ENCODE measurements at places on chromosomes 16 and 17.

DNA sequence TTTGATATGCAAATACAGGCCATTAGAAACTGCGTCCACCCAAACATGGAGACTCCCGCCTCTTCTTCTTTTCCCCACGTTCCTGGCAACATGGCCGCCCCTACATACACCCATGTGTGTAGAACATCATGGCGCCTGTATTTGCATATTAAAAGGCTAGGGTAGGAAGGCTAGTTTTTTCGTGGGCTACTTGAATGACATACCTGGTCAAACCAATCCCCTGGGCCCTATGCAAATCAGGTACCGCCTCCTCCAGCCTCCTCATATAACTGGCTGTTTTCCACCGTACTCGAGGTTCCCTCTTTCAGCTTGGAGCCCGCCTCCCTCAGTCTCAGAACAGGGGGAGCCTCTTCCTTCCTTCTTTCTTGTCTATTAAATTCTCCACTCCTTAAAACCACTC lies 840 bp upstream of the CD300LB start:
- peak; percentile 74 for DNase-seq

GRCh38 chr17:4540224-4540651 lies 14.9 kb downstream of the MYBBP1A start:
- DNase-seq = no peak

DNA sequence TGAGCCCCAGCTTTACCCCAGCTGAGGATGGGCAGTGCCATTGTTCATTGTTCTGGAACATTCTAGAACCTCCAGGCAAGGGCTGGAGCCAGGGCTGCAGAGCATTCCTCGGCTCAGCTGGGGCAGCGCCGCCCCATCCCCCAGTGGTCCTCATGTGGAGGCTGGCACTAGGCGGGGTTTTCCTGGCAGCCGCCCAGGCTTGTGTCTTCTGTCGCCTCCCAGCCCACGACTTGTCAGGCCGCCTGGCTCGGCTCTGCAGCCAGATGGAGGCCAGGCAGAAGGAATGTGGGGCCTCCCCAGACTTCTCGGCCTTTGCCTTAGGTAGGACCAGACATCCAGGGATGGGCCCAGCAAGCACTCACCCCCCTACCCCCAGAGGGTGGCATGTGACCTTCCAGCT lies at the start of gene TMEM95:
Gene TMEM95 (plus strand): TSS at position 104 of the 400 bp plus-strand sequence. CDS start 49 bp downstream, at position 153.
- DNase-seq = no peak

DNA sequence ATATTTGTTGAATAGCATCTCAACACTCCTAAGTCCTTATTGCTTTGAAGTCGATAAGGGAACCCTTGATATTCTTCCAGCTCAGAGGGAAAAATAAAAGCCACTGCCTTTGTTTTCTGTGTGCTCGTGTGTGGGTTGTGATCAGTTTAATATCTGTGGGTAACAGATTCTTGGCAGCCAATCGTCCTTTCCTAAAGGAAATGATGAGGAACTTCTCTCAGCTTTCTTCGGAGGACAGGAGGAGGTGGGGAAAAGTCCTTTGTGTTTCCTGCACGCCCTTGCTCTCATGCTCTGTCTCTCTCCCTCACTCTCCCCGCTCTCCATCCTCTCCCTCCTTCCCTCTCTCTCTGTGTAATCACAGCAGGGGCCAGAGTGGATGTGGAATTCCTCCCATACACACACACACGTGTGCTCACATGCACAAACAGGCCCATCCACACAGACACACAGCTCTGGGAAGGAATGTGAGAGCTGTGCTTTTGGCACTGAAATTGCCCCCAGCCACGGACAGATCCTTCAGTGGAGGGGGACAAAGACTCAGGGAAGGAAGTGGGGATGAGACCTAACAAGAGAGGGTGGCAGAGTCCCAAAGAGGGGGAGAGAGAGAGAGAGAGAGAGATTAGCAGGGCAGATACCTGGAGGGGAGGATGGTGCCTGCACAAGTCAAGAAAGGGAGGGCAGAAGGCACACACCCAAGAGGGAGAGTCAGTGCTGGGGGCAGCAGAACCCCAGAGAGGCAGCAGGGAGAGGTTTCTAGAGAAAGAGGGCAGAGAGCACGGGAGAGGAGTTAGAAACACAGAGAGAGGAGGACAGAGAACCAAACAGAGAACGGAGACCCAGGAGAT lies 83.5 kb upstream of the PLCG2 start:
- DNase-seq = no peak

- DNase-seq = no peak
These were observed 12.4 kb downstream of the MSLN start for GRCh38 chr16:772959-773358.

GRCh38 chr16:3949287-3949686 lies 68.8 kb upstream of the CREBBP start:
- no peak for DNase-seq

- no peak for DNase-seq
These were observed 8.2 kb downstream of the SPNS2 start for GRCh38 chr17:4506892-4507291.

GRCh38 chr17:30908717-30909420 lies 2.8 kb upstream of the TEFM start:
- DNase-seq = no peak

DNA sequence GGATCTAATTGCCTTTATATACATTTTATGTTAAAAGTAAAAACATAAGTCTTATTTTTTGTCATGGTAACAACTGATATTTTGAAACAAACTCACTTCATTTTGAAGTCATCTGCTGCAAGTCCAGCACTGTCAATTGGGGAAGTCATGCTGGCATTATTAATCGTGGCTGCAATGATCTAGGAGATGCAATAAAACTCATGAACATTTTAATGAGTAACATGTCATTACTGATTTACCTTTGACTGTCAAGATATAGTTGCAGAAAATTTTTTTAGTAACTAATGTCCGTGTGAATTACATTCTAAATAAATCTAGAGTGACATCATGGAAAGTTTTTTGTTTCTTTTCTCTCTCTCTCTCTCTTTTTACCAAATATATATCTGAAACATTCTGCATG lies 17.3 kb upstream of the KRT24 start:
- DNase-seq = no peak

DNA sequence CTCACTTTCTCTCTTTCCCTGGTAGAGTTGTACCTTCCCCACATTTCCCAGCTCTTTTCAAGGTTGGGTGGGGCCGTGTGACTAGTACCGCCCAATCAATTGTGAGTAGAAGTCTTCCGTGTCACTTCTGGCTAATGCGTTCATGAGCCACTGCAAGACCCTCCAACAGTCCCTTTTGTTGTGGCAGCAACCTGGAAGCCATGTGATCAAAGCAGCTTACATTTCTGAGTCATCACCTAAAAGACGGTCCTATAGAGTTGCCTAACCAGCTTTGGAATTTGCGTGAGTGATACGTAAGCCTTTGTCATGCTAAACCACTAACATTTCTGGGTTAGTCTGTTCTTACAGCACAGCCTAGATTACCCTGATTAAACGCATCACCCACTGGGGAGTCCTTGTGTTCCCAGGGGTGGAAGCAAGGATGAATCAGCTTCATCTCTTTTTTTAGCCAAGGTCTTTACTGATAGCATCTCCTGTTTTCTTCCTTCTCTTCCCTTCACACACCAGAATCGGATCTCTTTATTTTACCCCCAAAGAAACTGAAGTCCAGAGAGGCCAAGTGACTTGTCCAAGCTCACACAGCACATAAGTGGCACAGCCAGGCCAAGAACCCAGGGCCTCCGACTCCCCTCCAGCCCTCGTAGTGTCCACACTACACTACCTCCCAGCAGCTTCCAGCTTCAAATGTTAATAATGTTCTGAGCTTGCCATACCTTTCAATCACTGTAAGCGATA lies 366.3 kb upstream of the XYLT1 start:
- DNase-seq = no peak

- no peak for DNase-seq
These were observed 92.4 kb downstream of the CBLN1 start for GRCh38 chr16:49189286-49189685.

DNA sequence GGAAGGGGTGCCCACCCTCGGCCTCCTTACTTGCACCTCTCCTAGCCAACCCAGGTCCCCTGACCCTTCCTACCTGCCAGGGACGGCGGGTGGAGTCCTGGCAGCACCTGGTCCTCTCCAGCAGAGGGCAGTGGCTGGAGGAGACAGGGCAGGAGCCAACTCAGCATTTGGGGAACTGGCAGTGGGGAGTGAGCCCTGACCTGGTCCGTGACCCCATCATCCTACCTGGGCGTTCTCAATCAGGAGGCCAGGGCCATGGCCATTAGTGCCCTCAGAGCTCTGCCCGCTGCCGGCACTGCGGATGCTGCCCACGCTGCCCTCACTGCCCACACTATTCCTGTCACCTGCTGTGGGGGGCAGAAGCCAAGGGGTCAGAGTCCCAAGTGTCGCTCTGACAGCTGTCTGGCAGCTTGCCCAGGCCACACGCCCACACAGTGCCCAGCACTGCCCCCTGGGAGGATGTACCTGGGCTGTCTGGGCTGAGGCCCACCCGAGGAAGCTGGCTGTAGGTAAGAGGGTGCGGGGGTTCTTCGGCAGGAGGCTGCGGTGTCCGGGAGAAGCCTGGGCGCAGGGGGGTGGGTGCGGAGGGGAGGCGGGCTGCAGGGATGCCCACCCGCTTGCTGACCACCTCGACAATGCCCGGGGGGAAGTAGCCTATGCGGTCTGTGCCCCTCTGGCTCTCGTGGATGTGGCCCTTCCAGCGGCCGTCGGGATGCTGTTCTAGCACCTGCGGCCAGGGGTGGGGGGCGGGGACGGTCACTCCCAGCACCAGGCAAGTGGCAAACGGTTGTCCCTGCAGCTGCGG lies 10.8 kb downstream of the CASKIN2 start:
- peak; percentile 59 for DNase-seq

- DNase-seq = no peak
These were observed 62.4 kb downstream of the STX8 start for GRCh38 chr17:9513266-9513665.

DNA sequence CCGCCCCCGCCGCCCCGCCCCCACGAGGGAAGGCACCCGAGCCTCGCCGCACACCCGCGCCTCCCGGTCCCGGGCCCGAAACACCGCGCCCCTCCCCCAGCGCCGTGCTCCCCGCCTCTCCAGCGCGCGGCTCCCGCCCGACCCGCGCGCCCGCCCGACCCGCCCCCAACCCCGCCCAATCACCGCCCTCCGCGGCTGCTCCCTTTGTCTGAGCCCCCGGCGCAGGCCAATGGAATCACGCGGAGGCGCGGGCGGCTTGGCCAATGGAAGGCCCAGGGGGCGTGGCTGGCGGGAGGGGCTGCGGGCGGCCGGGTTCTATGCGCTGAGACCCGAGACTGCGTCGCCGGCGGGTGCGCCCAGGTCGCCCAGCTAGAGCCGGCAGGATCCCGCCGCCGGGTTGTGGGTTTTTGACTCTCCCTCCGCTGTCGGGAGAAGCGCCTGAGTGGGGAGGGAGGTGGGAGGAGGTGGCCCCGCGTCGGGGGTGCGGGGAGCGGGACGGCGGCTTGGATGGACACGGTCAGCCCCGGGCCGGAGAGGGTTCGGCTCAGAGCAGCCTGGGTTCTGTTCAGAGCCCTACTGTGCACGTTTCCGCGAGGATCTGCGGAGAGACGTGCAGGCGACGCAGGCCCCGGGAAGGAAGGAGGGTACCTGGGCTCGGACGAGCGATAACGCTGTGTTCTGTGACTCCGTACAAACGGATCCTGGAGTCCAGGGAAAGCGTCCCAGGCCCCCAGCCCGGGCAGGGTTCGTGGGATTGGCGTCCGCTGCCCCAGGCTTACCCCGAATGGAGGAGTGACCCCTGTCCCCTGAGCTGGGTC lies 49.0 kb upstream of the BAHCC1 start:
- peak; percentile 99 for DNase-seq

GRCh38 chr16:82070656-82071369 lies 35.8 kb downstream of the HSD17B2 start:
- DNase-seq = peak; percentile 9

DNA sequence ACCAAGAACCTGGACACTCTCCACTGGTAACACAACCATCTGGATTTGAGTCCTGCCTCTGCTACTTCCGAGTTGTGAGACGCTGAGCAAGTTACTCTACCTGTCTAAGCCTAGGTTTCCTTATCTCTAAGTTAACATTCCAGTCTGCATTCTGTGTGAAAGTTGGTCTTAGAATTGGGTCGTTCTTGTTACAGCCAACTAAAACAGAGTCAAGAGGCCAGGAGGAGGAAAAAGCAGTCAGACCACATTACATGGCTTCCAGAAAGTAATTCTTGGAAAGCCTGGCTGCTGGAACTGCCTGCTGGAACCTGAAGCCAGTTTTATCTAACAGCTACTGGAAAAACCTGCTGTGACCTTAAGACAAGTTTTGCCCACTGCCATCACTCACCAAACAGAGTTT lies 38.4 kb upstream of the XYLT1 start:
- no peak for DNase-seq
